ENCODE measurements at places on chromosomes 2 and 18.

- no peak for DNase-seq
These were observed 1672.5 kb upstream of the DDX18 start for GRCh38 chr2:116141891-116142474.

DNA sequence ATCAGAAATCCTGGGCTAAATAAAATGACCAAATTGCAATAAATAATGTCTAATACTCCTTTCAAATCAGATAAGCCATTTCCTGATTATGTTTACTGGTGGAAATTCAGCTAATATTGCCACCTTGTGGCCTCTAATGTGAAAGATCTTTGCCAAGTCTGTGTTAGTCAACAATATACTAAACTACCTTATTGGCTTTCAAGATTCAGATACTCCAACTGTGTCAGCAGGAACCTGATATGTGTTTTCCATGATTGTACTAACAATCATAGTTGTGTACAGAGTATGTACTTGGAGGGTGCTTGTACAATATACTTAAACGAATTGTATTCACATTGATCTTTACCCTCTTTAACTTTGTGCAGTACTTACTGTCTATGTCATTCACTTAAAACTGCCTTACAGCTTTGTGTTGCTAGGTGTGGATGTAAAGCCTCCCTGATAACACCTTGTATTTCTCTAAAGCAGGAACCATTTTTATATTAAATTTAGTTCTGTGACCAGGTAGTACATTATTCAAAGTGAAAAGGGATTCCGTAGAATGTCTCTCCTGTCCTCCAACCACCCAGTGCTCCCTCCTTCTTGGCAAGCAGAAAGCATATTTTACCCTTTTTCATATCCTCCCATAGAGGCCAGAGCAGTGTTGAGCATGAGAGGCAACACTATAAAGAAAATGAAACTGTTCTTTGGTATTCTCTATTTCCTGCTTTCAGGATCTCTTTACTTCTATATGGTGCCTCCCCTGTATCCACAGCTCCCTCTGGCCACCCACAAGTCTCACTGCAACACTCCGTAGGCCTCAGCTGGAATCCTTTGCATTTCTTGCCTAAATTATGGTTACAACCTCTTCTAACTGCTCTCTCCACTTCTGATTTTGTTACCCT, 75.2 kb upstream of the C2orf15 start:
- peak; percentile 65 for DNase-seq

- DNase-seq = no peak
These were observed 184.3 kb downstream of the UBE2E3 start for GRCh38 chr2:181164699-181165098.

GRCh38 chr2:178403671-178404306, 47.2 kb downstream of the PRKRA start:
- DNase-seq = no peak

- DNase-seq = no peak
These were observed 60.3 kb downstream of the STEAP3 start for GRCh38 chr2:119283873-119284331.

DNA sequence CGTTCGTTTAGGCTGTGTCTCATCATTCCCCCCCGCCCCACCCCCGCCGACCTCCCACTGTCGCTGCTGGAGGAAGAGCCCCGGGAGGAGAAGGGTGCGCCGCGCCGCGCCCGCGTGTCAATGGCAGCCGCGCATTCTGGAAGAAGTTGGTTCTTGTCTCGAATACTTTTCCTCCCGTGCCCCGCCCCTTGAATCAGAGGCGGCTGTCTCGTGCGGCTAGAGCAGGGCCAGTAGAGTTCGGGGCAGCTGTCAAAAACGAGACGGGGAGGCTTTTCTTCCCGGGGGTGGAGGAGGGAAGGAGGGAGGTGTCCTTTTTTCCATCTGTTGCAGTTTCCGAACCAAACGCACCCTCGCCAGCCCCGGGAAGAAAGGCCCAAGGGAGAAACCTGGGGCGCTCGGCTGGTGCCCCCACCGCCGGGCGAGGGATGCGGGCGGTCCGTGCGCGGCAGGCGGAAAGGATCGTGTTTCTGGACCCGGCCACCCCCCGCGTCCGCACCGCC, 410 bp upstream of the TGIF1 start:
- no peak for DNase-seq

Measured in HL-60 (cell line).